ENCODE measurements at places on chromosomes 12 and 14. TPM values are rescaled to one million over a fixed set of nuclear protein-coding genes. Genes with fewer than 3 reads are reported as not detected.

- H3K27me3 ChIP-seq = no peaks in the 10 kb centered on the region
- H3K36me3 ChIP-seq = no peaks in the 10 kb centered on the region
- no peaks in the 10 kb centered on the region for H3K4me1 ChIP-seq
- no peak overlapping the region for H3K27ac ChIP-seq
Observed at GRCh38 chr12:24364921-24365320, 415.5 kb upstream of the SOX5 start.

C14orf119 gene
- 19.7 TPM for total RNA-seq

SLC25A21 gene
- total RNA-seq = 0.98 TPM

LYSET gene
- total RNA-seq = 11.7 TPM

GRCh38 chr12:107369679-107370078 is 276.3 kb upstream of the CRY1 start:
- H3K4me3 ChIP-seq = no peak overlapping the region
- no peak overlapping the region for H3K27ac ChIP-seq
- H3K27me3 ChIP-seq = no peaks in the 10 kb centered on the region
- no peak for DNase-seq

DNA sequence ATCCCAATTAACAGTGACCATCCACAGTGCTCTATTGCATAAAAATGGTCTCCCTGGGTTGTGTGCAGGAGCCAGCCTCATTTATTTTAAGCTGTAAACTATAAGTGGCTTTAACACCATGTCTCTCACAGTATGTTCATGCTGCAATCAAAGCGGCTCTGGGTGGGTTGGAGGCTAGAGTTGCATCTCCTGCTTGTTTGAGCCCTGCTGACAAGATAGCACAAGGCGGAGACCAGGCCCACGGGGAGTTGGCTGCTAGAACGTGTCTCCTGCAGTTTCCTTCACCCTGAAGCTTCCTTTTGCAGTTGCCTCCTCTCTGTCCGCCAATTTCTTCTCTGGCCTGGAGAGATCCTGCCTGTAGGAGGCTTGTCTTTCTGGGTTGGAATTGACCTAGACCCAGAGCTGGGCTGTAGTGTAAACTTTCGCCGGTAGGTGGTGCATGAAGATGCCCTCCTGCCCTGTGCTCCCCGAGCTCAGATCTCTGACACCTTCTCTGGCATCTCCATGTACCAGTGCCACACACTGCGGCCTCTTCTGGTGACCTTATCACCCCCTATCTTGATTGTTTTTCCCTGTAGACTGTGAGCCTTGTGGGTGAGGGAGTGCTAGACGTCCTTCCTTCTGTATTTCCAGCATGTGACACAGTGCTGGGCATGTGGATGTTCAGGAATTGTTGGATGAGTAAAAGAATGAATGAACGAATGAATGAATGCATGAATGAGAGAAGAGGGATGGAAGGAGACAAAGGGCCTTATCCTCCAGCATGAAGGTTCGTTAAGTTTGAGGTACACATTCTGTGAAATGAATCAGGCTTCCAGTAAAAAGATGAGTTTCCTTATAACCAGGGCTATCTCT is 10.4 kb downstream of the OTUB2 start:
- H3K4me1 ChIP-seq = no peaks in the 10 kb centered on the region
- no peaks in the 10 kb centered on the region for H3K27me3 ChIP-seq
- peak; percentile 87 for DNase-seq
- H3K27ac ChIP-seq = no peak overlapping the region
- no peak overlapping the region for H3K4me3 ChIP-seq
- no peaks in the 10 kb centered on the region for H3K36me3 ChIP-seq

- DNase-seq = no peak
- no peaks in the 10 kb centered on the region for H3K36me3 ChIP-seq
- H3K4me1 ChIP-seq = peaks cover 15% of the 10 kb centered on the region
- H3K27ac ChIP-seq = no peak overlapping the region
- no peak overlapping the region for H3K4me3 ChIP-seq
Observed at GRCh38 chr12:13164921-13165616, 31.5 kb upstream of the EMP1 start.

GRCh38 chr12:42309996-42310395 is 15.9 kb downstream of the ZCRB1 start:
- H3K27ac ChIP-seq = no peak overlapping the region
- no peaks in the 10 kb centered on the region for H3K36me3 ChIP-seq
- H3K27me3 ChIP-seq = no peaks in the 10 kb centered on the region
- H3K4me3 ChIP-seq = no peak overlapping the region

- H3K27me3 ChIP-seq = no peaks in the 10 kb centered on the region
- peaks cover 12% of the 10 kb centered on the region for H3K4me1 ChIP-seq
- DNase-seq = no peak
- H3K27ac ChIP-seq = no peak overlapping the region
- H3K4me3 ChIP-seq = no peak overlapping the region
Observed at GRCh38 chr12:25254271-25254880, 3.6 kb upstream of the KRAS start.

CLEC4C gene
- total RNA-seq = not detected

TMEM106C gene
- total RNA-seq = 46.2 TPM

- no peak overlapping the region for H3K27ac ChIP-seq
- H3K36me3 ChIP-seq = no peaks in the 10 kb centered on the region
- no peak for DNase-seq
- H3K4me1 ChIP-seq = no peaks in the 10 kb centered on the region
- no peaks in the 10 kb centered on the region for H3K27me3 ChIP-seq
Observed at GRCh38 chr12:14214495-14214894, 151.0 kb upstream of the ATF7IP start.

GRCh38 chr12:131097202-131098177 is 143.8 kb downstream of the ADGRD1 start:
- no peaks in the 10 kb centered on the region for H3K27me3 ChIP-seq
- DNase-seq = no peak
- no peak overlapping the region for H3K27ac ChIP-seq

SIX1 gene
- 7.5 TPM for total RNA-seq

CCDC196 gene
- total RNA-seq = not detected
